ENCODE measurements at places on chromosomes 7 and 10.

GRCh38 chr10:49739426-49739825 lies 22.7 kb downstream of the OGDHL start:
- no peak for DNase-seq

DNA sequence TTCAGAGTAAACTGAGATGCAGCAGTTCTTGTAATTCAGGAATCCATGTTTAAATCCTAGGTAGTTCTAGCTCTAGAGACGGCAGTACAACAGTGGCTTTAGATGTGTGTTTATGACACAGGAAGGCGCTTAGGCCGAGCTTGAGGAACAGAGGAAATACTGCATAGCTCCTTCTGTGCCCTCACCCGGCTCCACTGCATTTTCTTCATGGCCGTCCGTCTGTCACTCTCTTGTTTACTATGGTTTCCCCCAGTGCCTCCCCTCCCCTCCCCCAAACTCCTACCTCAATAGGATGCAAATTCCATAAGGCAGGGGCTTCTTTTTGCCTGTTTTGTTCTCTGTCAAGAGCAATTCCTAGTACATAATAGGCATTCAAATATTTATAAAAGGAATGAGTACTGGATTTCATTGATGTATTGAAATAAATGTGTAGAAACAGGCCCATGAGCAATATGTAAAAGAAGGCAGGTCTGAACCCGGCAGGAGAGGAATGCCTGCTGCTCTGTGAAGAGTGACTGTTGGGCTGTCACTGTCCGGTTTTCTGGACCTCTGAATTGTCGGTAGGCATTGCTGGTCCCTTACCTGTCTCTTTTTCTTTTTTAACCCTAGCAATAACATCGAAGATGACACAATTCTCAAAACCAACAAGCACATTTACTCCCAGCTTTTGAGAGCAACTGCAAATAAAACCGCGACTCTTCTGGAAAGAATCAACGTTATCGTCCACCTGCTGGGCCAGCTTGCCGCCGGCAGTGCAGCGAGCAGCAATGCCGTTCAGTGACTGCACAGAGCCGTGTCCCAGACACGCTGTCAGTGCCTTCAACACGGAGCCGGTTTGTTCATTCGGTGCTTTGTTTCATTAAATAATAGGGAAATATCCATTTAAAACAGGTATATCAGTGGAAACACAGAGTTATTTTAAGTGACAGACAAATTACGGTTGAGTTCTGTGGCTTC lies 12.7 kb downstream of the MMP21 start:
- DNase-seq: no peak

- DNase-seq: no peak
These were observed 208.1 kb upstream of the HDAC9 start for GRCh38 chr7:18287482-18287881.

GRCh38 chr10:3737864-3738263 lies 47.1 kb downstream of the KLF6 start:
- no peak for DNase-seq

DNA sequence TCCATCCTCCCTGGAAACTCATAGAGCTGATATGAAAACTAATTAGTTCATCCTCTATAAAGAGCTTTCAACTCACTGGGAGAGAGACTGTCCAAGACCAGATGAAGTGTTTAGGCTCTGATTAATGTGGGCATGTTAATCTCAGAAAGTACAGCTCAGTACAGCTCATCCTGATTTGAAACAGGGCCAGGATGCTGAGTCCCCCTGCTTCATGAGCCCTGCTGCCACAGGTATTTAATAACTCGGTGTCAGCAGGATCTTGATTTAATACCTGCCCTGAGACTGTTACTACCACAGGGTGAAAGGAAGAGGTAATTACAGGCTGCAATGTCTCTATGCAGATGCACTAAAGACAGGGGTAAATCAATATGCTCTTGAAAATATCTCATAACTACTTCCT lies 10.8 kb downstream of the LMOD2 start:
- no peak for DNase-seq

DNA sequence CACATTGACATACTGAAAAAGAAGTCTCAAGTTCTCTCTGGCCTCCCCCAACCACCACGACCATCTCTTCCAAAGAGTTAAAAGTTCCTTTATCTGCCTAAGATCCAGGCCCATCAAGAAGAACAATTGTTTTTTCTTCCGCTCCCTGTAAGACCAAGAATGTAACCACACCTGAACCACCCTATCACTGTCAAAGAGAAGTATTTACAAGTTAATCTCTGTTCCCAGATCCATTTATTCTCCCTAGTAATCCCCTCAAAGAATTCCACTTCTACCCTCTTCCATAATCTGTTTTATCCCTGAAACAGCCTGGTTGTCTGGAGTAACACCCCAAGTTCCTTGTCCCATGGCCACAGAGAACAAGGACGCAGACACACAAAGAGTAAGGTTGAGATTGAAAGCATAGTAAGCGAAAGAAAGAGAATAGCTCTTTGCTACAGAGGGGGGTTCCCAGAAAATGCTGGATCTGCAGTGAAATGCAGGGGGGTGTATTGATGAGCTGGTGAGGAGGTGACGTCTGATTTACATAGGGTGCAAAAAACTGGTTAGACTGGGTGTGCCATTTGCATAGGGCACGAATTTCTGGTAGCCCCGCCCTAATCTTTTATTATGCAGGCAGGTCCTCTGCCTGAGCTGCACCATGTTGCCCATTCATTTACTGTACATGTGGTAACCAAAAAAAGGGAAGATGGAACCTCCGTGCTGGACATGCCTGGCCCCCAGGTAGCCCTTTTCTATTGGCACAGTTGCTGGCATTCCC lies 122.0 kb downstream of the SKIDA1 start:
- DNase-seq: no peak

DNA sequence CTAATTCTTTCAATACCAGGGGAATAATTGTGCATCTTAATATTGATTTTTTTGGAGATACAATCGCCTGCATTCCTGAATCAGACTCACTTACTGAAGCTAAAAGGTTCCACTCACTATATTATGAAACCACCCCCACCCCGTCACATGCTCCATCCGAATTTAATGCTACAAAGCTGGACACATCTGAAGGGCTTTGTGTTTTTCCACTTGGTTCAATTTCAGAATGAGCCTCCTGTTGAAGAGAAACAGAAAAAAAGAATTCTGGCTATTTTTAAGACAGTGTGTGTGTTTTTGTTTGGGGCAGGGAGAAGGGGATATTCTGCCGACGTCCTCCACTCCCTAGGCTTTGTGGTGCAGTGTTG lies 165.5 kb upstream of the TBX20 start:
- no peak for DNase-seq

DNA sequence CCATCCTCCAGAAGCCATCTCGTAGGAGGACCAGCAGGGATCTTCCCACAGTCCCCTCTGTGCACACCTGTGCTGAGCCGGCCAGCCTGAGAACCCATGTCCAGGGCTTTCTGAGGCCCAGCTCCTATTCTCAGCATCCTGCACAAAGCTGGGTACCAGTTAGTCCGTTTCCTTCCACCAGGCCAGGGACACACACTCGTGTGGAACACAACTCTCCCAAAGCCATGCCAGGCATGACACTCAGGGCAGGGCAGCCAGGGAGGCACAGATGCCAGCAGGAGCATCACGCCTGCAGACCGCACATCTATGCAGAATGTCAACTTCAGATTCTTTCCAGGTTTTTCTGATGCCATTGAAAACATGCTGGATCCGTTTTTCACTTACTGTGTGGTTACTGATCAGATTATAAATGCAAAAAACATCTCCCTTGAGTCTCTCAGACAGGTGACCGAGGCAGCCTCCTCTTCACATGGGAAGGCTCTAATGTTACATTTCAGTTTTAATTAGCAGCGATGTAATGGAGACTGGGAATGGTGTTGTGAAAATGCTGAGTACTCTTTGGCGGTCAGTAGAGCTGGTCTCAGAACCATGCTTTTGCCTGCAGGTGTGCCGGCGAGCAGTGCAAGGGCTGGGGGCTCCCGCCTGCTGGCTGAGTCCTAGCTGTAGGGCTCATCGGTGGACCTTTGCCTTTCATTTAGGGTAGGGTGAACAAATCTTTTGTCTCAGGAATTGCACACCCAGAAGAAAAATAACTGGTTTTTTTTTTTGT lies 3.3 kb upstream of the SUN1 start:
- DNase-seq: no peak

All from stimulated activated CD4-positive, alpha-beta T cell treated with anti-CD3 and anti-CD28 coated beads, Interleukin-1b, Interleukin-23, amount 100 ng/mL, for 4 hours (primary cell).